Stimulated activated naive CD4-positive, alpha-beta T cell (primary cell): ENCODE measurements at places on chromosomes 12 and 14.

- DNase-seq: no peak
Measured at GRCh38 chr14:57171363-57171762, 97.3 kb downstream of the EXOC5 start.

DNA sequence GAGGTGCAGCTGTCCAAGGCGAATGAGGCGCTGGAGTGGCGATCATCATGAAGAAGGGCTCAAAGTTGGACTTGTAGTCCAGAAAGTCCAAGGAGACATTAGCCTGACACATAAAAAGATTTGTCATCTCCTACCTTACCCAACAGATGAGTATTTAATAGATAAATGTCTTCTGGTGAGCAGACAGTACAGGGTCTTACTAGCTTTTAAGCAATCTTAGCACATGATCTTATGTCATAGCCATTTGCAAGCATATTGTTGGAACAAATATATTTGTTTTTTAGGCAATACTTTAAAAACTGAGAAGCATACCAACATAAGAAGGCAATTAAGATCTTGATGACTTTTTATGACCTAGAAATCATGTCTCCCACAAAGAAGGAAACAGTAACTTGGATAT lies 16.0 kb downstream of the GNS start:
- DNase-seq: no peak

- DNase-seq: no peak
Measured at GRCh38 chr14:104292084-104292970, 153.9 kb downstream of the KIF26A start.

DNA sequence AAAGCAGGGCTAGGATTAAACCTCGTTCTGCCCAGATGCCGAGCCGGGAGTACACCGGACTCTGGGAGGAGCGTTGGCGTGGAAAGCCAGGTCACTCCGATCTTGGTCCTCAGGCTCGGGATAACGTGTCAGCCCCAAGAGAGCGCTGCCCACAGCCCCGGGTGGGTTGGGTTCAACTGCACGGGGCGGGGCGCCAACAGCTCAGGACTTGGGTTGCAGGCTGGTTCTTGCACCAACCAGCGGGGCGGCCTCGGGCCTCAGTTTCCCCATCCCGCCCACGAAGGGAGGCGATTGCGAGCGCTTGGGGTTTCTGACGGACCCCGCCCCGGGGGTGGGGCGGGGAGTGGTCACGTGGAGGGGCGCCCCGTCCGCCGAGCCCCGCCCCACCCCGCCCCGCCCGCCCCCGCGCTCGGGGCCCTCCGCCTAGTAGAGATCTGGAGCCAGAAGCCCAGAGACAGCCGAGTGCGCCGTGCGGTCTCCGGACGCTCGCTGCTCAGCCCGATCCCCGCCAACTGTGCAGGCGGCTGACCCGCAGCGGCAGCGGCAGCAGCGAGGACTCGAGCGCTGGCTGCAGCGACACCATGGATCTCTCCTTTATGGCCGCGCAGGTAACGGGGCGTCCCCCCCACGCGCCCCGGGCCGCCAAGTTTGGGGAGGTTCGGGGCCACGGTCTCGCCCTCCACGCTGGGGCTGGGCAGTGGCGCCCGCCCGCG lies at the start of gene C14orf132:
Gene C14orf132 (plus strand): TSS at position 443 of the 713 bp plus-strand sequence. CDS start 139 bp downstream, at position 582.
- DNase-seq: peak; percentile 13

- DNase-seq: no peak
Measured at GRCh38 chr14:61360796-61361525, 39.6 kb downstream of the PRKCH start.

- peak; percentile 20 for DNase-seq
Measured at GRCh38 chr12:40145896-40146295, 40.0 kb upstream of the SLC2A13 start.

DNA sequence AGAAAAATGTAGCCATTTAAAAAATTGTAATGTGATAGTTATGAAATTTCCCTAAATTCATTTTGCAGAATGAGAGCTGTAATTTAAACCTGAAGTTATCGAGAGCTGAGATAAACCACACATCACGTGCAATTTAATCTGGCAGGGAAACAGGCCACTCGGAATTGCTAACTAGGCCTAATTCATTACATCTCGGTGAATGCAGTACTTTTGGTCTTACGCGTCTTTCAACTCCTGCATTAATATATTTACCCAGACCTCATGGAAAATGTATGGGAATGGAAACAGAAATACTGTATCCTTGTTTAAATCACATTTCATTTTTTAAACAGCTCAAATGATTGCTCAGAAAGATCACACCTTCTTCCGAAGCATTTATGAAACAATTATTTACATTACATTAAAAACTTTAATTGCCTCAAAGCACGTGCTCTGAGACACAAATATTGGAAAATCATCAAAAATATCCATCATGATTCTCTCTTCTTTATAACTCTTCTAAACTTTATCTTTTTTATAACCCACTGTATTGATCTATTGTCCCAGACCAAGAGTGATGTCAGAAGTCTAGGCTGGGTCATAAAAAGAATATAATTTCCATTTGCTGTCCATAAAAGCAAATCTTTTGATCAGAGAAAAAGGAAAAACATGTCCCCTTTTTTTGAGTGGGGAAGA lies 111.7 kb upstream of the MYL2 start:
- DNase-seq: no peak

GRCh38 chr12:24853094-24853493 lies 95.8 kb downstream of the BCAT1 start:
- DNase-seq: no peak

- DNase-seq: no peak
Measured at GRCh38 chr12:87231818-87232217, 797.4 kb downstream of the C12orf50 start.

DNA sequence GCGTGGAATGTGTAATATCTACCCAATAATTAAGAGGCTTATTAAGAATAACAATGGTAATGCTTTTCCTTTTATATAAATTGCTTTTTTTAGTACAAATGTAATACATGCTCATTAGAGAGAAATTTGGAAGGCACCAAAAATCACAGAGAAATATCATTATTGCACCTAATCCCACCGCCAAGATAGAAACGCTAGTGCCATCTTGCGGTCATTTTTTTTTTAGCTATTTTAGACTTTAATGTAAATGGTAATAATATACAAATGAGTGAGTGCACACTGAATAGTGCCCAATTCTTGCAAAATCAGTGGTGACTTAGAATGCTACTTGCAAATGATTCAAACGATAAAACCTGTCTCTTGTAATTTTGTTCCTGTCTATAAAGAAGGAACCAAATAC lies 576.8 kb upstream of the TMEM132C start:
- no peak for DNase-seq

DNA sequence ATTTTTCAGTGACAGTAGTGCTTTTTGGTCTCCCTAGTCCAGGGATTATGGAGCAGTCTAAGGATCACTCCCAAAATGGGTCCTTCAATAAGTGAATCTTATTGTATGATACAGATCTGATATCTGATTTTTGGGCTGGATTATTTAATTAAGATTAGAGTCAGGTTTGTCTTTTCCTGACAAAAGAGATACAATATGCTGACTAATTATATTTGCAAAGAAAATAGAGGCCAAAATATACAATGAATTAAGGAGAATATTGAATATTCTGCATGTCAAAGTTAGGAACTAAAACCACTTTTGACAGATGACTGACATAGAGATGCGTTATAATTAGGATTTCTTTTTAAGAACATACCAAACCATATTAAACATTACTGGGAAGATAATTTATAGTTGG lies 175.2 kb downstream of the FOXG1 start:
- no peak for DNase-seq

GRCh38 chr12:55931780-55932550 lies 1.0 kb downstream of the DGKA start:
- DNase-seq: no peak
